Activated CD8-positive, alpha-beta memory T cell treated with anti-CD3 and anti-CD28 coated beads for 4 hours (primary cell): ENCODE measurements at places on chromosomes 1 and 21.

DNA sequence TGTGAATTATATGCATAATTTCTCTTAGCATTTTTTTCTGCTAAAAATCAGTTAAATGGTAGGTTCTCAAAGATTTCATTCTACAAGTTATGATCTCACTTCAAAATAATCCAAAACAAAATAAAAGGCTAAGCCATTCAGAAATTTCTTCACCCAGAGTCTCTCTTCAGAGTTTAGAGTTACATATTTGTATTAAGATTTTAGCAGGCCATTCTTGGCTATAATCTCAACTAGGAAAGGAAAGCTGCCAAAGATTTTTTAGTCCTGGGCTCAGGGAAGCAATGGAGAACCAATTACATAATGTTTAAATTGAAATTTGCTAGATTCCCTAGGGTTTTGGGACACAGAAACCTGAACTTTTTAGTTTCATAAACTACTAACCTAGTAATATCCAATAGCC is 245.0 kb downstream of the USH2A start:
- DNase-seq: no peak

DNA sequence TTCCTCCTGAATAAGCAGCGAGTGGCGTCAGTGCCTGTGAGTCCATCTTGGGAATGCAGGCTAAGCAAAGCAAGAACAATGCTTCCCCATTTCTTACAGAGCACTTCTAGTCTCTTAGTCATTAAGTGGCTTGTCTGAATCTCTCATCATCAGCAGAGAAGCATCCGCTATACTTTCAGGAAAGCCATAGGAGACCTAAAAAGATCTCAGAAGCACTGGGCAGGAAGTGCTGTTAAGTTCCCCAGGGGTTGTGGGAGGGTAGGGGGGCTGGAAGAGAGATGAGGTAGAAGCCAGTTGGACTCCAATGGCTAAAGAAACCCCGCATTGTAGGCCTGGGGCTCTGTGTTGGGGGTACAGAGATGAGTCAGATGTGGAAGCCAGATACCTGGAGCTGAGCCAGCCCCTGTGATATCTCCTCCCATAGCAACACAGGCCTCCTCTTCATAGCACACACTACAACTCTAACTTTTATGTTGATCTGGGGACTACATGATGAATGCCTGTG is 44.9 kb downstream of the SYT6 start:
- DNase-seq: no peak

GRCh38 chr1:183004141-183004540 is 19.1 kb upstream of the LAMC1 start:
- DNase-seq: no peak

DNA sequence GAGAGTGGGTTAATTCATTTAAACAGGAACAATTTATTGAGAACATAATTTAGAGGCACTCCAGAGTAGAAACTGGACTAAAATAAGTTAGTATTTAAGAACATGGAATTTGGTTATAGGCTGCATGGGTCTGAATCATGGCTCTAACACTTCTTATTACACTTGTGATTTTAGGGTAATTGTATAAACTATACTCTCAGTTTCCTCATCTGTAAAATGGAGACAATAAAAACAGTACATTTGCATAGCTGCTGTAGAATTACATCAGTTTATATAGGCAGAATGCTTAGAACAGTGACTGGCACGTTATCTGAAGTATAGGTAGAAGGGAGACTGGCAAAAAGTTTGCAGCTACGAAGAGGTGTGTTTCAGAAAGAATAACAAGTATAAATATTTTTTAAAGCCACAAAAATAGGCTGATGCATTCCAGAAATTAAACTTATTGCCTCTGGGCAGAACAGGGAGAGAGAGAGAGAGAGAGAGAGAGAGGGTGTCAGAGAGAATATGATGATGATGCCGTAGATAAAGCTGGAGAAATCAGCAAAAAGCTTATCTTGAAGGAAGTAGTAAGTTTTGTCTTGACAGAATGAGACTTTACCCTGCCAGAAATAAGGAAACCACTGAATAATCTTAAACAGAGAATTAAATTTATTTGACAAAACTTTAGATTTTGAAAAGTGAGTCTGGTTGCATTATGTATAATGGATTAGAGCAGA is 8.1 kb upstream of the OR6K3 start:
- no peak for DNase-seq

- no peak for DNase-seq
Observed at GRCh38 chr1:201214886-201215285, 24.3 kb downstream of the IGFN1 start.

DNA sequence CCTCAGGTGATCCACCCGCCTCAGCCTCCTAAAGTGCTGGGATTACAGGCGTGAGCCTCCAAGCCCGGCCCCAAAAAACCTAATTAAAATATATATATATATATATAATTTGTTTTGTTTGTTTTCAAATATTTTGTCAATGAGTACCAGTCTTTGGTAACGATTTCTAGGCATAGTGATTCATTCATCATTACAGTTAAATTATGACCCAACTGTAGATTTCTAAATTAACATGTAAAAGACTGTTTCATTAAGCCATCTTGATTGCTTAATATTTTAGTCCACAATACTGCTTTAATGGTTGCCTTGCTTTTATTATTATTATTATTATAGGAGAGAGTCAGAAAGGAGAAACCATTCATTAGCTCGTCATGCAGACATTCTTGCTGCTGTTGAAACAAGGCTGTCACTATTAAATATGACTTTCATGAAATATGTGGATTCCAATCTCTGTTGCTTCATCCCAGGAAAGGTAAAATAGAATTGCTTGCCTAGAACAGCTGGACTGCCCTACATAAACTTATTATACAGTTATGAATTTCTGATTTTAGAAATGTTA is 19.9 kb downstream of the FBXO28 start:
- DNase-seq: no peak

- no peak for DNase-seq
Observed at GRCh38 chr1:244302876-244303609, 148.7 kb downstream of the ADSS2 start.

DNA sequence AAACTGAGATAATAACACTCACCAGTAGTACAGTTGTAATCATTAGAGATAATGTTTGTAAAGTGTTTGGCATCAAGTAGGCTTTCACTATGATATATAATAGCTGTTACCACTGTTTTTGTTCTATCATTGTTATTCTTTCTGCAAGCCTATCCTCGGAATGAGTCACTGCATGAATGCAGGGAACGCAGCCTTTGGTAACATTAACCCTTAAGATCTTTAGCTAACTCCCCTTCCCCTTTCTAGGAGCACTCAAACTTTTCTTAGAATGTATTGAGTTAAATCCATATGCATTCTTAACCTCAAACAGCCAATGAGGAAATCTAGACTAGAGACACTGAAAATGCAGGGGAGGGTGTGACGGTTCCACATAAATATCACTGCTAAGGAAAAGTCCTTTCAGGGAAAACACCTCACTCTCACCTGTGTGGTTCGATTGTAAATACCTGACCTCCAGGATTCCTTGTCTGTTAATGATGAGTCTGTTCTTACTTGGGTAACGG is 467.3 kb downstream of the SETD4 start:
- DNase-seq: no peak

GRCh38 chr1:32926562-32926961 is 25.4 kb upstream of the TMEM54 start:
- DNase-seq: no peak

- DNase-seq: no peak
Observed at GRCh38 chr21:29145852-29146453, 15.5 kb downstream of the MAP3K7CL start.

DNA sequence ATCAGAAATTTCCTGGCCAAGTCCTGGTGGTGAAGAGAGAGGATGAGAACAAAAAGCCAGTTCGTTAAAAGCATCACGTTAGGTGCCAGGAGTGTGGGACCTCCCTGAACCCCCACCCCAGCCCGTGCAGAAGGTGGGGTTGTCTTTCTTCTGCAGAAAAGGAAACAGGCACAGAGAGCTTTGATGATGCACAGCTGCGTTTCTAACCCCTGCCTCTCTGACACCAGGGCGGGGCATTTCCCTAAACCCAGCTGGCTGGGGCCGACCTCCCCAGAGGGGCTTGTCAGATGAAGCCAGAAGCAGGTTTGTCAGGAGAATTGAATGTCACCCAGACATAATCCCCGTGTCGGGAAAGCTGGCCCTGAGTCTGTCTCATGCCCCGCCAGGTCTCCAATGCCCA is 189.3 kb upstream of the EDN2 start:
- DNase-seq: peak; percentile 33

GRCh38 chr1:177340601-177341067 is 169.9 kb downstream of the BRINP2 start:
- DNase-seq: no peak

DNA sequence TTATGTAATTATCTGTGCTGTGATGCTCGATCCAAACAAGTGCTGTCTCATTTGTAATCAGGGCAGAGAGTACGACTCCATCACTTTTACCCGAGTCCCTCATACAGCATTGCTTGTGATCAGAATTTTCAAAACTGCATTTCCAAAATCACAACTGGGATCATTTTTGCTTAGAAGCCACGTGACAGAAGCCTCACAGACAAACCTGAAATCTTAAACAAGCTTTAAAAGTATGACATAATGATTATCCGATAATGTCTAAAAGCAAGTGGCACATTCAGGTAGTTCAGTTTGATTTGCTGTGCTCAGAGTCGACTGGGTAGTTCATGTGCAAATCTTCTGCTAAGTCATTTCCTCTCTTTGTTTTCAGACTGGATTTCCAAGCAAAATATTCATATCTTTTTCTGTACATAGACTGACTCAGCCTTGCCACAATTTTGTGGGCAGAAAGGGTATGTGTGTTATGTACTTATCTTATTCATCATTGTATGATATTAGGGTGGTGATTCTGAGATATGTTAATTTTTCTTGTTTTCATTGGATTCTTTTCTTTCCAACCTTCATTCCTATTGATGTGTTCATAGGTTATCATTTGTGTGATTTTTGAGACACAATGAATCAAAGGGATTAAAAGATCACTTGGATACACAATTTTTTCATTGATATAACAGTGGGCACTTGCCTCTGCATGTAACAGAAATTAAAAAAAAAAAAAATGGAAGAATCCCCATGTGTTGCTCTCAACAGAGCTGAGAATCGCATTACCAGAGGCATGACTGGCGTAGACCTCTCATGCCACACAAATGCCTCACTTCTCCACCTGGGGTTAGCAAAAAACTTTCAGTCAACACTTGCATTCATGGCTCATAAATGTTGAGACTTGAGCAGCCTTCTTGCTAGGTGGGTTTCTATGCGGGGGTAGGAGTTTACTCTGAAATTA is 355.7 kb downstream of the LTN1 start:
- DNase-seq: no peak

DNA sequence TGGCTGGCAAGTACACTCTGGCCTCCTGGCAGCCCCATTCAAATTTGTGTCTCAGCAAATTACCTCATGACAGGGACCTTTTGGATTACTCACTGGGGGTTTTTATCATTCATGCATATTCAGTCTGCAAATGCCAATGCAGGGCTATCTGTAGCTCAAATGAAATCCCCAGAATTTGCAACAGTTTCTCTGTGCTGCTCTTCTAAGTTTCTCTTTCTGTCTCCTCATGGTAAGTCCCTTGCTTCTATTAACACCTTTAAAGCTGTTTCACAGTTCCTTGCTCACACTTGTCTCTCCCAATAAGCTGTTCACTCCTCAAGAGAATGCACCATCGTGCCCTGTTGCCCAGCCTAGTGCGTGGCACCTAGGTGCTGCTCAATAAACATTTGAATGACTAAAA is 3.3 kb upstream of the FAM78B start:
- DNase-seq: no peak

DNA sequence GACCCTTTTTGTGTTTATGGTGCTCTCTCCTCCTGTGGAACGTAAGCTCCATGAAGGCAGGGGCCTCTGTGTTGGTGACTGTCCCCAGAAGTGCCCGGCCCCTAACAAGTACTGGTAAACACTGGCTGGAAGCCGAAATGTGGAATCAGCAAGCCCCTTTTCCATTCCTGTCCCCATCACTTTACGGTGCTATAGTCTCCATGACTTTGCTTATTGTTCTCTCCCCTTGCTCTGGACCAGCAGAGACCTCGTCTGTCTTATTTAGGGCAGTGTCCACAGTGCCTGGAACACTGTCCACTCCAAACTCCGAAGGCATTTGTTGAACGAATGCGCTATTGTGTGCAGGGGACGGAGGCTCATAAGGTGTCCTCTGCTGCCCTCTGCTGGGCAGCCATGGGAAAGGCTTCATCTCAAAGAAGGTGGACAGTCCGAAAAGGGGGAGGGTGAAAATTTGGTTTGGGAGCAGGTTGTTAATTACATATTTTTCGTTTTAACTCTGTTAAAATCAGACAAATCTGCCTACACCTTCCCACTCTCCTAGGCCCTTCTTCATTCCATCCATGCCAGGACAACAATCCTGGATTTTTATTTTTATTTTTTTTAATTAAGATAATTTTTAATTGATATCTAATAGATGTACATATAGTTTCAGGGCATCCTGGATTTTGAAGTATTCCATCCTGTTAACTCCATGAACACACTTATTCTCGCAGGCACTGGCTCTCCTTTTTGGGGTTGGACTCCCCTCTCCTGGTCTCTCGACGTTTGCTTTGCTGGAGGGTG is 115.6 kb downstream of the PGBD5 start:
- DNase-seq: peak; percentile 18

DNA sequence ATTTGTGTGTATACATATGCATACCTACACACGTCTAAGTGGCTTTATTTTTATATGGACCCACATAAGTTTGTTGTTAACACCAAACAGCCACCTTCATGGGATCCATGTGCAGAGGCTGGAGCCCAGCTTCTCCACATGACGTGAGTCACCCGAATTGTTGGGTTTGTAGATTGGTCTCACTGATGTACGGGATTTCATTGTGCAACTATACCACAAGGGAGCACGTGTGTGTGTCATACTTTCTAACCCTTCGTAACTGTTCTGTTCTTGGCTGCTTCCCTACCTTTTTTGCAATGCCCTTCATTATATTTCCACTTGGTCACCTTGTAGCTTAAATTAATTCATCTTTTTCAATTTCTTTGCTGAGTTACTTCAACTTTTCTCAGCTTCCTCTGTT is 21.0 kb downstream of the SPRTN start:
- no peak for DNase-seq

GRCh38 chr1:8302081-8302956 is 15.6 kb upstream of the SLC45A1 start:
- DNase-seq: no peak

DNA sequence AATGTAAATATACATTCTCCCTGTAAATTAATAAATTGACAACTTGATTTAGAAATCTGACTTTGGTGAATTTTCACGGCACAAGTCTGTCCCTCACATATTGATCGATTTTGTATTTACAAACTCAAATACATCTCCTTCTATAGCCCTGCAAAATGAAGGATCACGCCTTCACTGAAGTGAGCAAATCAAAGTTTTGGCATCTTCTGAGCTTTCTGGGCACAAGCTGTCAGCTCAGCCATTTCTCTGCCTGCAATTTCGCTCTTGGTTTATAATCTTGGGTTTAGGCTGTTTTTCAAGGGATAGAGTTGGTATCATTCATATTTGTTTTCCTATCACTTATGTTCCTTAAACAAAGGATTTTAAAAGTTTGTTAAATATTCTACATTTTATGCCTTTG is 25.8 kb downstream of the ANP32E start:
- no peak for DNase-seq

- no peak for DNase-seq
Observed at GRCh38 chr1:5390504-5390903, 601.7 kb downstream of the NPHP4 start.
